ENCODE measurements at places on chromosomes 11 and 22. TPM values are rescaled to one million over a fixed set of nuclear protein-coding genes. Genes with fewer than 3 reads are reported as not detected.

PAMR1 gene
- 8.4 TPM for polyA plus RNA-seq

- no peak for DNase-seq
Observed at GRCh38 chr11:126115127-126115495, 52.4 kb upstream of the CDON start.

- no peak for DNase-seq
Observed at GRCh38 chr11:933142-933851, 7.6 kb downstream of the AP2A2 start.

KREMEN1 gene
- polyA plus RNA-seq, result 107 TPM

GRCh38 chr11:16136792-16137390, 219.5 kb downstream of the SOX6 start:
- no peak for DNase-seq

- no peak for DNase-seq
Observed at GRCh38 chr22:17804331-17805080, 30.2 kb upstream of the BID start.

DNA sequence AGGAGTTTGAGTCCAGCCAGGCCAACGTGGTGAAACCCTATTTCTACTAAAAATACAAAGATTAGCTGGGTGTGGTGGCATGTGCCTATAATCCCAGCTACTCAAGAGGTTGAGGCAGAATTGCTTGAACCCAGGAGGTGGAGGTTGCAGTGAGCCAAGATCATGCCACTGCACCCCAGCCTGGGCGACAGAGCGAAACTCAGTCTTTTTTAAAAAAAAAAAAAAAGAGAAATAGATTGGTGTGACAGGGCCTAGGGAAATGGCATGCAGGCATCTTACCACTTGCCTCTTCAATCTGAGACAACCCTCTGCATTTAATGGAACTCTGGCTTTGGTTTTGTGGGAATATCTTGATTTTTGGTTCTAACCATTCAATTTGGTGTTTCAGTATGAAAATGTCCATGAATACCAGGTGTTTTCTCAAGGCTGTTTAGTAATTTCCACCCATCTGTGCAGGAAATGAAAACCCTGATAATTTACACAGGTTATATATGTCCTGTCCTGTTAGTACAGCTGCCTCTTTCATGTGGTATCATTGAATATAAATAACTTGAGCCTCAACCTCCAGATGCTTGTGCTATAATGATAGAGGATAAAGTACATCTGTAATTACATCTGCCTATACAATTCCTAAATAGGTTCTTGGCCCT, 8.4 kb downstream of the XBP1 start:
- DNase-seq, result no peak

Data from hindlimb muscle (tissue), 1 donor.